ENCODE measurements at places on chromosomes 12 and 14.
A peak's percentile ranks its signal among the peaks of the same experiment; 100 is the strongest.

GRCh38 chr12:3527181-3527580 is 36.2 kb downstream of the PRMT8 start:
- peak; percentile 54 for DNase-seq
- no peak overlapping the region for H3K27ac ChIP-seq
- no peak overlapping the region for H3K4me3 ChIP-seq
- H3K36me3 ChIP-seq, result no peaks in the 10 kb centered on the region
- no peaks in the 10 kb centered on the region for H3K4me1 ChIP-seq
- H3K27me3 ChIP-seq, result no peaks in the 10 kb centered on the region

DNA sequence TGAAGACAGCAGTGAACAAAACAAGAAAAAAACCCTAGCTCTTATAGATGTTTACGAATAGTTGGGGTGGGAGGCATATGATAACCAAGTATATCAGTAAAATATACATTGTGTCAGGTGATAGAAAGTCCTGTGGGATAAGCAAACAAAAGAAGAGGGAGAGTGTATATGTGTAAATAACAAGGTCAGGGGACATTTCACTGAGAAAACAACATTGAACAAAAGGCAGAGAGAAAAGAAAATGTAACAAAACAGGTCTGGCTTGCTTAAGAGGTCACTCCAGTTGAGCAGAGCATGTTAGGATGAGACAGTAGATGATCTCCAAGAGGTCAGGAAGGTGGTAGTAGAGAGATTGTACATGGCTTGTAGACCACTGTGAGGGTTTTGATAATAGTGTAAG is 304.1 kb downstream of the ACSS3 start:
- H3K4me1 ChIP-seq, result no peaks in the 10 kb centered on the region
- DNase-seq, result no peak
- H3K27ac ChIP-seq, result no peak overlapping the region

- peak overlapping the region; percentile 89 for H3K27ac ChIP-seq
- H3K4me1 ChIP-seq, result peaks cover 18% of the 10 kb centered on the region
- DNase-seq, result peak; percentile 84
Observed at GRCh38 chr12:52175371-52176350, 16.2 kb downstream of the KRT80 start.

DNA sequence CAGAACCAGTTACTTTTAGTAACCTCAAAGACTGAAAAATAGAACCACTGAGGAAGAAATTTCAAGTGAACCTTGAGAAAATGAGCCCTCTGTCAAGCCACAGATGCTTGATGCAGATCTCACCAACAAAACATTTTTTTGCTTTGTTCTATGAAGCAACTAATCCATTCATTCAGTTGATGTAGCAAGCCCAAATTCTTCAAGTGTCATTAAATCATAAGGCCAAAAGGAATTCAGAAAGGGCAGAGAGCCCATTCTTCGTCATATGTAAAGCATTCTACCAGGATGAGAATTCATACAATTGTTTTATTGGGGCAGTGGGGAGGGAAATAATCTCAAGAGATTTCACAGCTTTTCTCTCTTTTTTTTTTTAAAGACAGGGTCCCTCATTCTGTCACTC is 218.0 kb upstream of the RGS6 start:
- H3K4me1 ChIP-seq, result peaks cover 50% of the 10 kb centered on the region
- no peaks in the 10 kb centered on the region for H3K27me3 ChIP-seq
- H3K4me3 ChIP-seq, result no peak overlapping the region

Data from A673 (cell line).